Esophagus squamous epithelium (tissue), 5 donors: ENCODE measurements at places on chromosomes 2 and 18.

DNA sequence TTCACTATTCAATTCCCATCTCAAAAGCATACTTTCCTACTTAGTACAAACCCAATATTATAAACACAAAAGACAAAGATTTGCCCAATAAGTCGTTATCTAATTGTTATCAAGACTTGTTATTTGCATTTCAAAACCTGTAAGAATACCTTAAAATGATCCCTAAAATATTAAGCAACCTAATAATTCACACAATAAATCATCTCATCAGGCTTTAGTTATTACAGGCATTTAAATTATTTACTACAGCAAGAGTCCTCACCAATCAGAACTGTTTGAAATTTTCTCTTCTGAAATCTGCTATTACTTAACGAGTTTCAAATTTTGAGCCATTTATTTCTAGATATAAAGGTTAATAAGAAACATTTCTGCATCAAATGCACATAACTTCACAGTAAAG, 1.6 kb downstream of the CCDC88A start:
- no peak for DNase-seq

DNA sequence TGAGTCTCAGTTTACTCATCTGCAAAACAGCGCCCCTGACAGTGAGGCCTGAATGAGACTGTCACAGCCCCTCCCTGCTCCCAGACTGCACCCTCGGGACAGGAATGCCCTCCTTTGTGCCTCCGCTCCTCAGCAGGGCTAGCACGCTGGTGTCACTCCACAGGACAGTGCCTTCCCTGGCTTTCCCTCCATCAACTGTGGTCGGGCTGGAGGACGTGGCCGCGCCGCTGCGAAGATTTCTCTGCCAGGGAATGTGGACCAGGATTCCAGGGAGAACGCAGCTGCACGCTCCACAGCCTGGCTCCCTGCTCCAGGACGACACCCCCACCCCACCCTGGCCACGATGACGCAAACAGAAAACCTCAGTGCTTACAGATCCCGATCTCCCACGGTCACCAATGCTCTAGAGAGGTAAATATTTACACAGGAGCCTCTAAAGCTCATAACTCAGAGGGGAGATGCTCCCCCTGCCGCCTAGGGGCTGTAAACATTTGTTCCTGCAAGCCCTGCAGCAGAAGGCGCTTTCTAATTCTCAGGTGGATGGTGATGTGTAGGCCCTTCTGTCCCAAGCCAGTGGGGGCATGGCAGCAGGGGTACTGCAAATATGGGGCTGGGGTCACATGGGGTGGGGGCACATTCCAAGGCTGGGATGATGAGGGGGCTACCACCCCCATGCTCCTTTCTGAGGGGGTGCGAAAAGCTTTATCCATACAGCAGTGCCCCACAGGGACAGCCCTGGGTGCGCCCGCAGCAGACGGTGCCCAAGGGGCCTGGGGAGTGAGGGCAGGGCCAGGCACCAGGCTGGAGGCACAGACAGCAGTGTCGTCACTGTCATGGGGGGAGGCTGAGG, 12.4 kb downstream of the HS6ST1 start:
- DNase-seq = no peak

DNA sequence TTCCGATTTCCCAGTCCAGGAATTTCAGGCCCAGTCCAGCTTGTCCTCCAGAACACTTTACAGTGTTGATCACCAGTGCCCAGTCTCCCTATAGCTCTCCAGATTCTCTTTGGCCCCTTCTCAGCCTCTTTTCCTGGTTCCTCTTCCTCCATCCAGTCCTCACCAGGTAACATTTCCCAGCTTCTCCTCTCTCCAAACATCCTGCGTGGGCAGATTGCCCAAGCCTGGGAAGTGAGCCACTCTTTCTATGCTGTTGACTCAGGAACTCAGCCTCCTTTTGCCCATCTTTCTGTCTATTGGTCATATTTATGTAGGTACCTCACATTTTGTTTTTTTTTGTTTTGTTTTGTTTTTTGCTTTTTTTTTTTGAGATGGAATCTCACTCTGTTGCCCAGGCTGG, 109.4 kb downstream of the LYPD1 start:
- no peak for DNase-seq

GRCh38 chr2:217033186-217033585, 173.3 kb upstream of the TNP1 start:
- DNase-seq = no peak

DNA sequence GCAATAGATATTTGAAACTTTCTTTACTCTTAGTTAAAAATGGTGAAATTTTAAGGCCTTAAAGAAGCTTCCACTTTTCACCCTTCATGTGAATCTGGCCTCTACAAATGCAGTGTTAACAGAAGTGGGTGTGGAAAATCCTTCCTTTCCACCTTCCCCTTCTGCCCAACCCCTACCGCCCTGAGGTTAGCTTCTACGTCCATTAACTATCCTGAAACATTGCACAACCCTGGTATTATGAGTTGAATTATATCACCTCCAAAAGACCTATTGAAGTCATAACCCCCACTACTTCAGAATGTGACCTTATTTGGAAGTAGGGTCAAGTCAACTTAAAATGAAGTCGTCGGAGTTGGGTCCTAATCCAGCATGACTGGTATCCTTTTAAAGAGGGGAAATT, 80.8 kb upstream of the ACSL3 start:
- DNase-seq = no peak

- DNase-seq = no peak
Measured at GRCh38 chr2:154600927-154601494, 97.5 kb upstream of the KCNJ3 start.

DNA sequence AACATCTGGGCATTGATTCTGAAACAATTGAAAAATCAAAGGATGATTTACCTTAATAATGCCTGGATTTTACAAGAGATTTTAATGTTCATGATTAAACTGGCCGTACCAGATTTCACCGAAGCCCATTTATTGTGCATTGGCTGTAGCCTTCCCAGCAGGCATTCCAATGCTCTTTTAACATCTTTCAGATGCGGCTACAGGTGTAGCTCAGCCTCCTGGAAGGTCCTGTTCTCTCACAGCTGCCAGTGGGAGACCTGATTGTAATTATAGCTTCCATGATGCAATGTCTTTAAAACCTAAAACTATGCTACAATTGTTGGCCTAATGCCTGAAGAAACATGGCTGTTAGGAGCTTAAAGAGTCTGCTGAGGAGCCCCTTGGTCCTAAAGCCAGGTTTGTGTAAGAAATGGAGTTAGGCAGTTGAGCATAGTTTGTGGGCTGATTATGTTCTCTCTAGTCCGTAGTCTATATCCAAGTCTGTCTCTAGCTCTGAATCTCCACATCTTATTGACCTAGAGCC, 147.4 kb downstream of the CERS6 start:
- no peak for DNase-seq

GRCh38 chr18:45764000-45764686, 40.2 kb downstream of the SLC14A1 start:
- DNase-seq = no peak

- no peak for DNase-seq
Measured at GRCh38 chr2:38835015-38835601, 40.6 kb downstream of the DHX57 start.

- no peak for DNase-seq
Measured at GRCh38 chr18:24486684-24487083, 26.2 kb downstream of the HRH4 start.

- no peak for DNase-seq
Measured at GRCh38 chr2:36700311-36700710, 3.8 kb downstream of the VIT start.

- DNase-seq = no peak
Measured at GRCh38 chr2:136254681-136255080, 136.7 kb upstream of the CXCR4 start.

DNA sequence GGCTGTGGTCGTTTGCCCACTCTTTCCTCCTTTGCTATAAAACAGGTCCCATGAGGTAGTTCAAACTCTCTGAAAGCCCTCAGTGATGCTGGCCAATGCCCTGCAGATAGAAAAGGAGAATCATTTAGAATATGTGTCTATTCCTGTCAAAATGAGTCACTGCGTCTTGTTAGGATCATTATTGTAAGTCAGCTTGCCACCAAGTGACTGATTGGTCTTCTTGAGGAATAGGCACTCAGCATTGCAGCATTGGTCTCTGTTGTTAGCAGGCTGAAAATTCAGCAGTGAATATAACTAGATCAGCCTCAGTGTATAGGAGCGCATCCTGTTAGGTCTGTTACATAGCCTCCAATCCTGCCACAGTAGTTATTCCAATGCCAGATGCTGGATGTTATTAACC, 28.9 kb downstream of the PRKRA start:
- no peak for DNase-seq

- DNase-seq = no peak
Measured at GRCh38 chr2:36664696-36665076, 31.8 kb upstream of the VIT start.

DNA sequence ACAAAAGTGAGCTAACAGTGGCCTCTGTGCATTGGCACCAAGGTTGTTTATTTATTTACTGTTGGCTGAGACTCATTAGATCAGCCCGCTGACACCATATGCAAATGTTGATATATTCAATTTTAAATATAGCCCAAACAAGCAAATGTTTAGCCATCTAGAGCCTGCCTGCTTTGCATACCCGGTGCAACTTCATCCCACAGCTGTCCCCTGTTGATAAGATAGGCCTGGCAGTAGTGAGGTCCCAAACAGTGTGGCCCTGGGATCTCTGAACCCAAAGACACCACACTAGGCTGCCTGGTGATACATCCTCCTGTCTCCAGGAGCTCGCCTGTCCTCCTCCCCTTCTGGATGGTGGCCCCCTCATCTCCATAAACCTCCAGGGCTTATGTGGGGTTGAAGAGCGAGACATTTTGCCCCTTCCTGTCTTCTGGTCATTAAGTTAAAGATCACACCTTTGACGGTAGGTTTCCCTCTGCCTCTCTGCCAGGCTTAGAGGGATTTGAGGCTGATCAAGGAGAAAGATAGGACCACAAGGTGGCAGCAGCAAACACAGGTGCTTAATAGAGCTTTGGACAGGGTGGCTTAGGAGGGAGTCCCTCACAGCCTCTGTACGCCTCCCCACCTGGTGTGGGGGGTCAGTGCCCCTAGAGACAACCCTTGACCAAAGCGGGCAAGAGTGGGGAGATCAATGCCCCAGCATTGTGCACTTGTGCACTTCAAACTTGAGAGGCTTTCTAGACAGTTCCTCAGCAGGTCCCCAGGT, 23.7 kb upstream of the MYO5B start:
- no peak for DNase-seq

DNA sequence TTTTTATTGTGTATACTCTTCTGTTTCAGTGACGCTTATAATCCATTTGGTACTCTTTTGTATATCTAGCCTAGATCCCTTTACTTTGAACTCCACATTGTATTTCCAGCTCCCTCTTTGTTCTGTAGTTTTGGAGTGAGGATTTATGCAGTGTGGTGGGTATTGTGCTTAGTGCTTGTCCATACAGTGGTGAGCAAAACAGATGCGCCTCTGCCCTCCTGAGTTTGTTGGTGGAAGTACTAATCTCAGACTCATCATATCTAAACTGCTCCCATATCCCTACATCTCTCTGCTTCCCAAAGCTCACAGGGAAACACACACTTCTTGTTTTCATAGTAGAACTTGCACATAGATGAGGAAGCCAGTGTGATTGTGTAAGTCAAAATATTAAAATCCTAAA, 12.1 kb downstream of the PTCD3 start:
- DNase-seq = no peak
